CD14-positive monocyte (primary cell): ENCODE measurements at places on chromosomes 5 and 9.

GRCh38 chr5:139272471-139273321 is 20.8 kb upstream of the MATR3 start:
- no peak for DNase-seq

DNA sequence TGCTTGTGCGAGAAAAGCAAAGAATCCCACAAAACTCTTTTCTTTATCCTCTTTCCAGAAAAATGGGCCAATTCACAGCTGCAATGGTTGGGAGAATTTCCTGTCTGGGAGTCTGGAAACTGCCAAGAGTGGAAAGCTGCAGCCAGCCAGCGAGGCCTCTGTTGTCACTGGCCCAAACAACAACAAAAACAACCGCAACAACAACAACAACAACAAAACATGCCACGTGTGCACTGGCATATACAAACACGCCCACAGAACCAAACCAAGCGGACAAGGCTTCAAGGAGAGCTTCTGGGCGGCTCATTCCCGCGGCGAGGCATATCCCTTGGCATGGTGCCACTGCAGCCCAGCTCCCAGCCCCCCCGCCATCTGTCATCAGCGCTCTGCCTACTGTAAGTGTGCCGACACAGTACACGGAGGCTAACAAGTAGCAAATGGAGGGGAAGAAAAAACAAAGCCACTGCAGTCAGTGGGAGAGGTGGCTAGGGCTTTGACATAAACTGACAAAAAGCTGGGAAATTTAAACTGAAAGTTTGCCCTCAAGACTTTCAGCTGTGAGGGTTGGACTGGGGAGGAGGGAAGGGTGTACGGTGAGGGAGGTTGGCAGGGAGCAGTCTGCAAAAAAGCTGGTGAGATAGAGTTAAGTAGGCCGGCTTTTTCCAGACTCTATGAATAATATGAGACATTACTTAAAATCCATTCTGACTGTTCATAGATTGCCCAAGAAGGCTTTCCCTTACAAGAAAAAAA is 165.0 kb upstream of the ZNF462 start:
- DNase-seq, result no peak

GRCh38 chr5:52734557-52734956 is 53.2 kb upstream of the ITGA1 start:
- DNase-seq, result no peak

GRCh38 chr5:41369799-41370198 is 140.6 kb downstream of the PLCXD3 start:
- no peak for DNase-seq

DNA sequence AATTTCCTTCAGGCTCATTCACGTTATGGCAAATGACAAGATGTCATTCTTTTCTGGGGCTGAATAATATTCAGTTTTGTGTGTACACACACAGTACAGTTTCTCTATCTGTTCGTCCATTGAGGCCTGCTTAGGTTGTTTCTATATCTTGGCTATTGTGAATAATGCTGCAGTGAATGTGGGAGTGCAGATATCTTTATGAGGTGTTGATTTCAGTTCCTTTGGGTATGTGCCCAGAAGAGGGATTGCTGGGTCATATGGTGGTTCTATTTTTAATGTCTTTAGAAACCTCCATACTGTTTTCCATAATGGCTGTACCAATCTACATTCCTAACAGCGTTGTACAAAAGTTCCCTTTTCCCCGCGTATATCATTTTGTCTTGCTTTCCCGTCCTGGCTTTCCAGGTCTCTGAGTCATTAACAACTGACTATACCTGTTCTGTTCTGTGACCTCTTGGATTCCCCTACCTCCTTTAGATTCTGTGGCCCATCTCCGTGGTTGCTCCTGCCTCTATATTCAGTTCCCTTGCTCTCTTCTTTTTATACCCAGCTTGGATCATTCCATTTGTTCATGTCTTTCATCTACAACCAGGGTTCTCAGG is 6.8 kb downstream of the SNX30 start:
- DNase-seq, result no peak

- no peak for DNase-seq
These were observed 47.6 kb downstream of the NSG2 start for GRCh38 chr5:174093123-174093522.

DNA sequence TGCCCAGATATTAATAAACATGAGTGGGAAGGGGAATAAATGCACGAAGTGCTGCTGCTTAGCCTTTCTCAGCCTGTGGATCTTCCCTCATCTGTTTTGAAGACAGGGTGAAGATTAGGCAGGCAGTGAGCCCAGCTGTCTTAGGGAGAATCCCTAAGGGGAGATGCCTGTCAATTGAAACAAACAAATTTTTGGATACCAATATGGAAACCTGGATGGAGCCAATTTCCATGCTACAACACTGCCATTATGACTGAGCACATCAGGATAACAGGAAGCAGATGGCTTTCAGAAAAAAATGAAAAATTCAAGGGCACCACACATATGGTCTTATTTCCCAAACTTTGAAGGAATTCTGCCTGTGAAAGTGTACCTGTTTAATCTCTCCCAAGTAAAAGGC is 80.3 kb downstream of the HMHB1 start:
- no peak for DNase-seq

- no peak for DNase-seq
These were observed 292.5 kb downstream of the PARP8 start for GRCh38 chr5:50958852-50959457.

- DNase-seq, result peak; percentile 29
These were observed 45.2 kb upstream of the NOTCH1 start for GRCh38 chr9:136590821-136591752.

DNA sequence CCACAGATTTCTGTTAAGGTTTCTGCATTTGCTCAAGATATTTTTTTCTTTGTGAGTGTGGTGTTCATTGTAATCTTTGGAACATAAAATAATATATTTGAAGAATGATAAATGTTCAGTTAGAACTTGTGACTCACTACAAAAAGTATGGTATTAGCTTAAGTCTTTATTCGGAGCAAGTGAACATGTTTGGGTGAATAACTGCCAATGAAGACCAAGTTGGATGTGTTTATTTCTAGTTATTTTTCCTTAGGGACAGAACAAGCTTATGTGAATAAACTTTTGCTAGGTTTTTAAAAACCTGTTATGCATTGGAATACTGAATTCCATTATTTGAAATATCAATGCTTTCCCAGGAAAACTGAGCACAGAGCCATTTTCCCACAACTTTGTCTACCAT is 418.6 kb downstream of the SLCO4C1 start:
- DNase-seq, result no peak

GRCh38 chr5:963673-964531 is 44.7 kb upstream of the NKD2 start:
- no peak for DNase-seq

DNA sequence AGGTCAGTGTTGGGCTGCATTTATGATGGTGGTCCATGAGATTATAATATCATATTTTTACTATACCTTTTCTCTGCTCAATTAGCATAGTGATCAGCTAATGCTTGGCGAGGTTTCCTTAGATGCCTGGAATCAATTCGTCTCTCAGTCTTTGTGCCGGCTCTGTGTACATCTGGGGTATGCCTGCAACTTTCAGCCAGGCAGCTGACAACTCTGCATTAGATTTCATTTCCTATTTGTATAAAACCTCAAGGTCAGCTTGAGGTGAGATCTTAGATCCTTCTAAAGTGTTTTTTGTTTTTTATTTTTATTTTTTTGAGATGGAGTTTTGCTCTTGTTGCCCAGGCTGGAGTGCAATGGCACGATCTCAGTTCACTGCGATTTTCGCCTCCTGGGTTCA is 86.8 kb downstream of the MELK start:
- no peak for DNase-seq

GRCh38 chr5:174527916-174528540 is 196.4 kb upstream of the MSX2 start:
- DNase-seq, result no peak

GRCh38 chr5:146003852-146004251 is 67.5 kb downstream of the SH3RF2 start:
- no peak for DNase-seq

DNA sequence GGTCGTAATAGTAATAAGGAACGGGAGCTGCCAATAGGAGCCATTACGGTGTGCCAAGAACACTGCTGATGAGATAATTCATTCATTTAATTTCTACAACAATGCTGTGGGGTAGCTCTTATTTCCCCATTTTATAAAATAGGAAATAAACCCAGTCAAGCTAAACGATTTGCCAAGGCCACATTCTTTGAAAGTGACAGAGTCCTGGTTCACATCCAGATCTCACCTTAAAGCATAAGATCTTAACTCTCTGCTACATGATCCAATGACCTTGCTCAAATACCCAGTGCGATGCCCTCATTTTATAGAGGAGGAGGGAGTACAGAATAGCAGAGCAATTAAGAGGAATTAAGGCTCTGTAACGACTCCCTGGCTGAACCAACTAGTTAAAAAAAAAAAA is 5.0 kb downstream of the PDE6A start:
- peak; percentile 31 for DNase-seq

DNA sequence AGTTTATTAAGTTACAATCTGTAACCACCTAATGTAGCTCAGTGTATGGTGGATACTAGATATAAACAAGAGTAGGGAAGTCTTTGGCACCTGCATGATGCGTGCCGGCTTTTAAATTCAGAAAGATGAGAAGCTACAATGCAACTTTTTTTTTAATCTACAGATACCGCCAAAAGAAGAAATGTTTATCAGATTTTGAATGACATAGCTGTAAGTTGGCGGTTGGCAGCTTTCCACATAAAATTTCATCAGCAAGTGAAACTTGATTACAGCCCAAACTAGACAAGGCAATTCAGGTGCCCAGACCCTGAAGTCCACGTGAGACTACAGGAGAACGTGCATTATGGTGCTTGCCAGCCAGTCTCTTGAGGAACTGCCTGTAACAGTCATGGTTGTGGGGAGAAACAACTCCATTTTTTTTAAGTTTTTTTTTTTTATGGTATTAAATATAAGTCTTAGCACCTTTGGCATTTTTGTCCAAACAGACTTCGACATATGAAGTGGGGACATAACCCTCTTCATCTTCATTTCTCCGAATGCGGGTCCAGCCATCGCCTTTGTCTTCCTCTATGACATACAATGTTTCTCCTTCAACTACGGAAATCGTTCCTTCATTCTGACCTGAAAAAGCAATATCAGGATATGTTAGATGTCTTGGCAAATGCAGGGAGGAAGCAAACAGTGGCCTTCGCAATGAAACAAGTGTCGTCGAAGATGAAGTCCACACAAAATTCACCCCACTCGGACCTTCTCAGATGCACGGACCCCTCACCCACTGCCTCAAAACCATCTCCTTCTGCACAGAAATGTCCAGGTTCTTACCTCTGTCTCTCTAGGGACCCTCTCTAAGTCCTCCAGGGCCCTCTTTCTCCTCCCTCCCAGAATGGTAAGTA is 60.4 kb downstream of the USP20 start:
- DNase-seq, result no peak

- no peak for DNase-seq
These were observed 152.7 kb upstream of the ADRA1B start for GRCh38 chr5:159763562-159763961.

DNA sequence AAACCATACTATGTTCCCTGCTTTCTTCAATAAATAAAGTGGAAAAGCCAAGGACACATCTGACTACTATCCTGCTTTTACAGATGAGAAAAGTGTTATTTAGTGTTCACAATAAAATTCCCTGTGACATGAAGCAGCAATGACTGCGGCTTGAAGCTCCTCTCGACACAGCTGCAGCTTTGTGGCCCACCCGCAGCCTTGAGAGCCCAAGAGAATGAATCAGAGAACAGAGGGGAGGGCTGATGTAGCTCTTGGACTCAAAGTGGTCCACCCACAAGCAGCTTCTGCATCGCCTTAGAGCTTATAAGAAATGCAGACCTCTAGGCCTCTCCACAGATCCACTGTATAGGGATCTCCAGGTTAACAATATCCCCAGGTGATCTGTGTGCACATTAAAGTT is 181.3 kb upstream of the GNA14 start:
- DNase-seq, result no peak

- DNase-seq, result no peak
These were observed 409.8 kb downstream of the MAN2A1 start for GRCh38 chr5:110099572-110099971.

DNA sequence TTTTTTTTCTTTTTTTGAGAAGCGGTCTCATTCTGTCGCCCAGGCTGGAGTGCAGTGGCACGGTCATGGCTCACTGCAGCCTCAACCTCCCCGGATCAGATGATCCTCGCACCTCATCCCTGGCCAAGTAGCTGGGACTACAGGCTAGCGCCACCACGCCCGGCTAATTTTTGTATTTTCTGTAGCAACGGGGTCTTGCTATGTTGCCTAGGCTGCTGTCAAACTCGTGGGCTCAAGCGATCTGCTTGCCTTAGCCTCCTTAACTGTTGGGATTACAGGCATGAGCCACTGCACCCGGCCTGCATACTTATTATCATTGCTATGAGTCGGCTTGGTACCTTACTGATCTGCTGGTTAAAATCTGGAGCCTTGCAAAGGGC is 790 bp upstream of the IARS1 start:
- peak; percentile 5 for DNase-seq

- no peak for DNase-seq
These were observed 449.5 kb upstream of the TRPC7 start for GRCh38 chr5:136814619-136815378.

DNA sequence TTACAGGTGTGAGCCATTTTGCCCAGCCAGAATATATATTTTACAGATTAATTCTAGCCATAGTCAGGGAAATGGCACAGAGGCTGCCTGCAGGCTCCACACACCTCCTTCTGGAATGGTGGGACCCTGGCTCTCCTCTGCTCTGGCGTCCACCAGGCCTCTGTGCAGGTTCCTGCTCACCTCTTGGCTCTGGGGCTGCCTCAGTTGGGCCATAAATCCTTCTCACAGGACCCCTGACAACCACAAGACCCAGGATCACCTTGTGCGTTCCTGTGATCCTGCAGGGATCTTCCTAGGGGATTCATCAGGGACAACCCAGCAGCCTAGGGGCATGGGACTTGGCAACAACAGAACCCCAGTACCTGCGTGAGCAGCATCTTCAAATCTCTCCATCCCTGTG is 93.0 kb upstream of the FSTL4 start:
- no peak for DNase-seq

DNA sequence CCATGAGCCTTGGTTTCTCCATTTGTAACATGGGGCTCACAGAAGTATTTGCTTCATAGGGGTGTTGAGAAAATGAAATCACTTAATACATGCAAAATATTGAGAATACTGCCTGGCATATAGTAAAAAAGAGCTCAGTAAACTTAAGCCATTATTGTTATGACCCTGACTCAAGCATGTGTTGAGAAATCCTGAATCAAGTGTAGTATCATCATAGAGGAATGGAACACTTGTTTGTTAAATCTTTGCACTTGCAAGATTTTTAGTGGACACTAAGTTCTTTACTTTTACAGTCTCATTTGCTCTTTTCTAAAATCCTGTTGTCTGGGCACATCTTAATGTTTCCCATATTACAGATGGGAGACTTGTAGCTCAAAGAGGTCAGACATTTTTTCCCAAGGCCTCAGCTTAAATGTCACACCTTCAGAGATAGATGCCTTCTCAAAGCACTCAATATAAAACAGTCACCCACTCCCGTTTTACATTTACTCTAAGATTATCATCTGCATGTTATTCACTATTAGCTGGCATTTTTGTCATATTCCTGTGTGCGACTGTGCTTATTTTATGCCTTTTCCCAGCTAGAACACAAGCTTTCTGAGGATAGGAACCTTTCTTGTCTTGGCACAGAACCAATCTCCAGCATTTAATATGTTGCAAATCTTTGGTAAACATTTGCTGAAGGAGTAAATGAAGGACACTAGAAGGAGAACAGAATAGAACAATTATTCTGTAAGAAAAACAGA is 250.0 kb upstream of the TNC start:
- no peak for DNase-seq

- DNase-seq, result no peak
These were observed 12.7 kb downstream of the GLIPR2 start for GRCh38 chr9:36149197-36149596.

GRCh38 chr5:43467100-43467499 is 16.6 kb downstream of the TMEM267 start:
- no peak for DNase-seq

- DNase-seq, result no peak
These were observed 102.6 kb downstream of the XRCC4 start for GRCh38 chr5:83179966-83180365.
